ENCODE measurements at places on chromosomes 13 and 19.

GRCh38 chr19:21699197-21699596 is 68.2 kb downstream of the ZNF100 start:
- no peak for DNase-seq

GRCh38 chr13:20424949-20425348 is 100.7 kb downstream of the CRYL1 start:
- no peak for DNase-seq

DNA sequence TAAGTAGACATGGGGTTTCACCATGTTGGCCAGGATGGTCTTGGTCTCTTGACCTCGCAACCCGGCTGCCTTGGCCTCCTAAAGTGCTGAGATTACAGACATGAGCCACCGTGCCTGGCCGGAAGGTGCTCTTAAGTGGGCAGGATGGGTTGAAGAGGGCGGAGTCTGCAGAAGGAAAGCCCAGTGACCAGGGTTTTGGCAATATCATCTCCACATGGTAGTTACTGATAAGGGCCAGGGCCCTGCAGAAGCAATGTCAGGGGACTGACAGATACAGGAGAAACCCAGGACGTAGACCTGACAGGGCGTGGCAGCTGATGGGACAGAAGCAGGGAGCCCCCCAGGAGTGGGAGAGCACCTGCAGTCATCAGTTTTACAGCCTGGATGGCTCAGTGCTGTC is 45.7 kb upstream of the RNF113B start:
- no peak for DNase-seq

- DNase-seq = no peak
These were observed 1.6 kb downstream of the C19orf44 start for GRCh38 chr19:16497837-16498236.

DNA sequence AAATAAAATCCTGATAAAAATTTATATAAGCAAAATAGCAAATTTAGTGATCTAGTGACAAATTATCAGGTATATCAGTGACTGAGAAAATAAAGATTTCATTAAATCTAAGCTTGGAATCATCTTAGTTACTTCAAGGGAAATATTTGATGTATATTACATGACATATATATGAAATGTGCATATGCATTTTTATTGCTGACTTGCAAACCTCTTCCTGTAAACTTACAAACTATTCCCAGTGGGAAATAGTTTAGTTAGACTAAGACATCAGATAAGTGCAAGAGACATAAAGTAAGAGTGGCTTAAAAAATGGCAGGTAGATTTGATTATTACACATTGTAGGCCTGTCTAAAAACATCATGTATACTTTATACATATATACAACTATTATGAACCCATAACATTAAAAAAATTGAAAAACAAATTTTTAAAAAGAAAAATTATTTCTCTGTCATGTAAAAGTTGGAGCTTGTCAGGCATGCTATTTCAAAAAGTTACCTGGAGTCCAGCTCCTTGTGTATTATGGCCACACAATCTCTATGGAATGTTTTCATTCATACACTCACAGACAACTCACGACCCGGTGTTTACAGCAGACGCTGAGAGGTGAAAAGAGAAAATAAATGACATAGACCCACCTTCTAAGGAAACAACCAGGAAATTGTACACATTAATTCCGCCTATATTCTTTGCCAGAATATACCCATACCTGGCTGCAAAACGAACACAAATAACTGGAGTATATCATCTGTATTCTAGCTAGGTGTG is 724.5 kb downstream of the SLITRK6 start:
- DNase-seq = no peak

- DNase-seq = no peak
These were observed 782.5 kb upstream of the SLITRK6 start for GRCh38 chr13:86581706-86582105.

DNA sequence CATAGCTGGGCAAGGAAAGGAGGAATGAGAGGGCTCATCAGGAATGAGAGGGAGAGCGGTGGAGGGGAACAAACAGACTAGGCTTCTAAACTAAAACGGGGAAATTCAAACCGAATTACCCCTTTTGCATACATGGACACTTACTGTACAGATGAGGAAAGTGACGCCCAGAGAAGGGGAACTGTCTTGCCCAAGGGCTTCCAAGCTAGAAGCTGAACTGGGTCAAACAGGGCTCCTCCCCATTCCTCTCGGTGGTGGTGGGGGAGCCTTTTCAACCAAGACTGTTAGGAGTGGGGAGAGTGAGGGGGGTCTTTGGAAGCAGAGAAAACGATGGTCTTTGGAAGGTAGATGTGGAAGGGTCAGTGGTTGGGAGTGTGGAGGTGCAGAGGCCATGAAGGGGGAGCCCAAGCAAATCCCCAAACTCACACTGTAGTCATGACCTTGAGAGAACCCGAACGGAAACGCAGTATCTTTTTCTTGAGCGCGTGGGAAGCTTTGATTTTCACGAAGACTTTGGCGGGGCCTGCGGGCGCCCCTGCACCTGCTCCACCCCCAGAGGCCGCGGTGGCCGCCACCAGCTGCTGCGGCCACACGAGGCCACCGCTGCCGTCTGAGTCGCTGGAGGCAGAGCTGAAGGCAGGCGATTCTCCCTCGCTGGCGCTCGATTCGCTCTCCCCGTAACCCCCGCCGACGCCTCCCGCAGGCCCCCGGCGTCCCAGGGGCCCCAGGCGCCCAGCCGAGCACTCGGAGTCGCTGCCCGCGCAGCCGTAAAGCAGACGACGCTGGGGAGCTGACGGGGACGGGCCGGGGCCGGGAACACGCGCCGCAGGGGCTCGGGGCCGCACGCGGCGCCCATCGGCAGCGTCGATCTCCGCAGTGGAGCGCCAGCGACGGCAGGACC is 12.3 kb upstream of the GNG8 start:
- DNase-seq = no peak

DNA sequence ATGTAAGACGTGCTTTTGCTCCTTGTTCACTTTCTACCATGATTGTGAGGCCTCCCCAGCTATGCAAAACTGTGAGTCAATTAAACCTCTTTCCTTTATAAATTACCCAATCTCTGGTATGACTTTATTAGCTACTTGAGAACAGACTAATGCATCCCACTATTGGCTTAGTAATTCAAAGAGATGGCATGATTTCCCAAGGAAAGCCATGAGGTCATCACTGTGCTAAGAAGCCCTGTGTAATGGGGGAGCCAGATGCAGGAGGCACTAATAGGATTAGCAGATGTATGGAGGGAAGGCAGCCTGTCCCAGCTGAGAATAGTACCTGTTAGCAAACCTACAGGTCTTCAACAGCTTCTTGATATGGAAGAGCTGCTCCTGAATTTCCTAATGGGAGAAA is 38.1 kb downstream of the RUBCNL start:
- no peak for DNase-seq

- peak; percentile 38 for DNase-seq
These were observed 36.6 kb upstream of the OXGR1 start for GRCh38 chr13:97030705-97031452.

All from LHCN-M2 (cell line).